ENCODE measurements at places on chromosomes 13 and 19.

DNA sequence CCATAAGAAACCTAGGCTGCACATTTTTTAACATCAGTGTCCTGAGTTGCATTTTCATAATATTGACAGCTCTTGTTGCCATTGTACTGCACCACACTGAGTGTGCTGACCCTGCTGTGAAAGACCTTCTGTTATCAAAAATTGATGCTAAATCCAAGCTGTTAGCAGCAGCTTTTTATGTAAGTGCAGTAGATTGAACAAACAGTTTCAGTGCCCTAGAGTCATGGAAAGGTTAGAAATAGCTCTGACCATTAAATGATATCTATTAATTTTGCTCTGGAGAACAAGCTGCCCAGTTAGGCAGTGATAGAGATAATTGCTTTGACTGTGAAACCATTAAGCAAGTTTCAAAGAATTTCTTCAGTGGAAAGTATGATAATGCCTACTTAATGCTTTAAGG is 1289.2 kb upstream of the PCDH20 start:
- no peak for DNase-seq

GRCh38 chr13:40213779-40214178 is 452.7 kb downstream of the FOXO1 start:
- no peak for DNase-seq

GRCh38 chr13:43266936-43267615 is 243.7 kb downstream of the DNAJC15 start:
- DNase-seq: no peak

DNA sequence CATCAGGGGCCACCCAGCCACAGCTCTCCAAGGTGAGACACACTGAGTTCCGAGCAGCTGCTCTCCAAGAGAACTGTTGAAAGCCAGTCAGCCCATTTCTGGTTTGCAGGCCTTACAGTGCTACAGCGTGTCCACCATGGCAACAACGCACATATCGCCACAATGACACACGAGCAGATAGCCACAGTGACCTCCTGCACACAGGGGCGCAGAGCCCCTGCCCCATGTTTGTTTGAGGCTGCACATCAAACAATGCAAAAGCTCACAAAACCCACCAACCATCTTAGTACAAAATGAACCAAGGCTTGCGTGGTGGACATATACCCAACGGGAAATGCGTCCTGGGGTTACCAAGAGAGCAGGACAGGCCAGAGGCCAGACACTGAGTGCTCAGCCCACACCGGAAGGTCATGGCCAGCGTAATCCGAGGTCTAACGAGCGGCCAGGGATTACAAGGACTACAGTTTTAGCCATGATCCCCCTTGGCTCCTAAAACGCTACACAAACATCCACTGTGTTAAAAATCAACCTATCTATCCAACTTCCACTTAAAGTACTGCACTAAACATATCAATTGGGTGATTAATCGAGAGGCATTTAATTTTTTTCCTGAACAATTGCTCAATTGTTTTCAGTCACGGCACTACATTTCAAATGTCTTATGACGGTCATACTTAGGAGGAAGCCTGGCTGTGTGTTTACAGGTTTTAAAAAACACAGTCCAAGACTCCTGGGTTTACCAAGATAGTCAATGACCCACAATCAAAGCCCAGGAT is 56.0 kb downstream of the STK24 start:
- no peak for DNase-seq

DNA sequence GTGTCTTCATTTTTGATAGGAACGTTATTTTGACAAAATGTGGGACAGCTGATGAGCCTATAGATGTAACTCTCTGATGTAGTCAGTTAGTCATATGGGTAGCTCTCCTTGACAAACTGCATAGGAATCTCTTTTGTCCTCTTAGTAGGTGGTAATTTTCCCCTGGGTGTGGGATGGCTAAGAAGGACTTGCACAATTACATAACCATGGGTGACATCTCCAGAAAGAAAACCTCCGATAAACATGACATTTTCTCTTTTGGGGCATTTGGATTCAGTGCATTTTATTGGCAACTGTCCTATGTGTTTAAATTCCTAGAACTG is 41.8 kb downstream of the IGFL3 start:
- no peak for DNase-seq

- DNase-seq: no peak
Measured at GRCh38 chr13:44244288-44244687, 129.3 kb upstream of the SERP2 start.

DNA sequence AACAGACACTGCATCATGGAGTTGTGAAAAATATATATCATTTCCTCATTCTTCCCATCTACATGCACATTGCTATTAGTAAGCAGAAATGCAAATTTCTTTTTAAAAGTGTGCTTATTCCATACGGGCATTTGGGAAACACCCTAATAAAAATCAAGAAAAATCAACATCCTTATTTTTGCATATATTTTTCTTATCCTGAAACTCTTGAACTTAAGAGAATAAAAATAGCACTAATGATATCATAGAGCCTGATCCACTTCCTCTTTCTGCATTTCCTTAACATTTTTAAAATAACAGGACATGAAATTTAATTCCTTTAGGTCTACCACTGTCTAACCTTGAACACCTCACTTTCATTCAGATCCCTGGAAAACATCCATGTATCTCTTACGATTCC is 123.3 kb downstream of the VWA8 start:
- DNase-seq: no peak

DNA sequence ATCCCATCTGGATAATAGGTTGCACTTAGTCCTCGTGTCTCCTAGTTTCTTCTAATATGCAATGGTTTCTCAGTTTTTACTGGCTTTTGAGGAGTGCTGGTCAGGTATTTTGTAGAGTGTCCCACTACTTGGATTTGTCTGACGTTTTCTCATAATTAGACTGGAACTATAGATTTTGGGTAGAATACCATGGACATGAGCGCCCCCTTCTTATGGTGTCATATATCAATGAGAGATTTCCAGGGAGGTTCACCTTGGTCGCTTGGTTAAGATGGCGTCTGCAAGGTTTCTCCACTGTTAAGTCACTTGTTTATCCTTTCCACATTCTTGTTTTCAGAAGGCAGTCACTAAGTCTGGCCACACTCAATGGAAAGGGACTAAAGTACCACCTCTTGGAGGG is 6.7 kb downstream of the SOHLH2 start:
- DNase-seq: no peak

DNA sequence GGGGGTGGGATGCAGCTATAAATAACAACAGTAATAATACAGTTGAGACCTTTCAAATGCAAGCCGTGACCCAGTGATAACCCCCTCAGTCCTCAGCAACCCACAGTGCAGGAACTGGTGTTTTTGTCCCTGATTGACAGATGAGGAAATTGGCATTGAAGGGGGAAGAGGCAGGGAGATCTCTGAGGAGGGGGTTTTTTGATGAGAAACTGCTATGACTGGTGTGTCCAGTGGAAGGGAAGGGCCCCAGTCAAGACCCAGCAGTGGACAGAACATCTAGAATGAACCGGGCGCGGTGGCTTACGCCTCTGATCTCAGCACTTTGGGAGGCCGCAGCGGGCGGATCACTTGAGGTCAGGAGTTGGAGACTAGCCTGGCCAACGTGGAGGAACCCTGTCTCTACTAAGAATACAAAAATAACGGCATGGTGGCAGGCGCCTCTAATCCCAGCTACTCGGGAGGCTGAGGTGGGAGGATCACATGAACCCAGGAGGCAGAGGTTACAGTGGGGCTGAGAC is 1.9 kb downstream of the MAP1S start:
- DNase-seq: no peak

DNA sequence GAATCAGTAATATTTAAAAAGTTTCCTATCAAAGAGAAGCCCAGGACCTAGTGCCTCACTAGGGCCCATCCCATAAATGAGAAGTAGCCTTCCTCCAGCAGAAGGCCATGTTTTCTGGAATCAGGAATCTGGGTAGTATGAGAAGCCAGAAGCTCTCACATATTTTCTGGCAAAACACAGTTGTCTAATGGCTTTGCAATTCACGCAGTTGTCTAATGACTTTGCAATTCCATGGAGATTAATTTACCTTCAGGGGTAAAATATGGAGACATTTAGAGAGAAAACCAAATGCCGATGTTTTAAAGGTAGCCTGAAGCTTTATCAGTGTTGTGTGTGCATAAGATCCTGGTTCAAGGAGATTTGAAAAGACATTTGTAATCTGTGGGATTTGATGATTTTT is 29.8 kb upstream of the SIAH3 start:
- no peak for DNase-seq

DNA sequence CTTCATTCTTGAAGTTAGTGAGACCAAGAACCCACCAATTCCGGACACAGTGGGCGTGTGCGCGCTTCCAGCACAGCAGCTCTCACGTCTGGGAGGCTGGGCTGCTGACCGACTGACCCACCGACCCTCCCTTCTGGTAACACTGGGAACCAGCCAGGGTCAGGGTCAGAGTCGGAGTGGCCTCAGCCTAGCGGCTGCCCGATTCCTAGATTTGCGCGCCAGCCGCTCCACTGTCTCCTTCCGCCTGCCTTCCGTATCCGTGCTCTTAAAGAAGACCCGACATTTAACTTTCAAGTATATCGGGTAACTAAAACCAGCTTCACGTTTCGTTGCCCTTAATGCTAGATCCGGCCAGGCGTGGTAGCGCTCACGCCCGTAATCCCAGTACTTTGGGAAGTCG is 41.1 kb downstream of the SERP2 start:
- DNase-seq: no peak

- no peak for DNase-seq
Measured at GRCh38 chr13:105135852-105136615, 1399.4 kb downstream of the EFNB2 start.

- DNase-seq: no peak
Measured at GRCh38 chr19:3613818-3614661, 7.4 kb upstream of the TBXA2R start.

DNA sequence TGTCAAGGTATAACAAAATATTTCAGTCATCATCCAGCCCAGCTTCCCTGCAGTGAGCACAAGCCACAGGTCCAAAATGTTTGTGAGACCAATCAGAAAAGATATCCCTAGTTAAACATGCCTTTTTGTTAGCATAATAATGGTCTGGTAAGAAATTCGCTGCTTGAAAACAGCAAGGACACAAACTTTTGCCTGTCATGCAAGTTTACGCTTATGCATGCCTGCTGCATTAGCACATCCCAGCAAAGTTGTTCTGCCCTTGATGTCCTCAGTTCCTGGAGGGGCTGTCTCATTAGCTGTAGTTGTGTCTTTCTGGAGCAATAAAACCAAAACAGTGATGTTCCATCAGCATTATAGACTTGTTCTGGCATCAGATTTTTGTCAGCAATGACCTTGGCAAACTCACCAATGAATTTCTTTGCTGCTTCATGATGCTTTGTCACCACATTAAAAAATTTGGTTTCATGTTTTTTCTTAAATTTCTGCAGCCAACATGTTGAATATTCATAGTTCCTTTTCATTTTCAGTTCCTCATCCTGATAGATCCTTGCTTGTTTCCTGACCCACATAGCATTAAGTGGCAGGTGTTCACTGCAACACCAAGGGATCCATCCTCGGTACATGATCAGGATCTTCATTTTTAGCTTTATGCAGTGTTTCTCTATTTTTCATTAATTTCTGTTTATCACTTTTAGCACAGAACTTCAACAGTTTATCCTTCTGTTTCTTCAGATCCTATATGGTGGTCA is 72.0 kb upstream of the GPR183 start:
- no peak for DNase-seq

- DNase-seq: no peak
Measured at GRCh38 chr13:31631071-31631470, 108.3 kb upstream of the RXFP2 start.

DNA sequence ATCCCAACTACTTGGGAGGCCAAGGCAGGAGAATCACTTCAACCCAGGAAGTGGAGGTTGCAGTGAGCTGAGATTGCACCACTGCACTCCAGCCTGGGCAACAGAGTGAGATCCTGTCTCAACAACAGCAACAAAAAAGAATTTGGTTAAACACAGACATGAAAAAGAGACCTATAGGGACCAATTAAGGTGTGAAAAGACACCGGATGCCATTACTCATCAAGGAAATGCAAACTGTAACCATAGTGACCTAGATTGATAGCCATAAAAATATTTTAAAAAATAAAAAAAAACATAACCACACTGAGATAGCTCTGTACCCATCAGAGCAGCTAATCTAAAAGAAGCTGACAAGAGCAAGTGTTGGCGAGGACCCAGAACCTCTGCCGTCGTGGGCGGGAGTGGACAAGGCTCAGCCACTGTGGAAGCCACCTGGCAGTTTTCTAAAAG is 37.1 kb upstream of the ISYNA1 start:
- peak; percentile 39 for DNase-seq

DNA sequence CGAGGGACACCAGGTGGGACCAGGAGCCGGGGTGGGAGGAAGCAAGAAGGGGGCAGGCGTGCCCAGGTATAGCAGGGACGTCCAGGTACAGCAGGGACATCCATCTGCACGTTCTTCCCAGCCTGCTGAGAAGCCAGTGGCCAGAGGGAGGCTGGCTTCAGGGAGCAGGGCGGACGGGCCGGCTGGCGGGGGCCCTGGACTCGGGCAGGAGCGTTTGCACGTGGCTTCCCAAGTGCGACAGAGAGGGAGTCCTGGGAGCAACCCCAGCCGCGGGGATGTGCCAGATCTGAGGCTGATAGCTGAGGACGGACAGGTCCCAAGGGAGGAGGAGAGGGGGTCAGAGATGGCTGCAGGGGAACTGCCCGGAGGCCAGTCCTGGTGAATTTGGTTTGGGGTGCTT is 36.7 kb downstream of the MYO9B start:
- no peak for DNase-seq

- no peak for DNase-seq
Measured at GRCh38 chr13:98984983-98985382, 7.1 kb upstream of the DOCK9 start.

DNA sequence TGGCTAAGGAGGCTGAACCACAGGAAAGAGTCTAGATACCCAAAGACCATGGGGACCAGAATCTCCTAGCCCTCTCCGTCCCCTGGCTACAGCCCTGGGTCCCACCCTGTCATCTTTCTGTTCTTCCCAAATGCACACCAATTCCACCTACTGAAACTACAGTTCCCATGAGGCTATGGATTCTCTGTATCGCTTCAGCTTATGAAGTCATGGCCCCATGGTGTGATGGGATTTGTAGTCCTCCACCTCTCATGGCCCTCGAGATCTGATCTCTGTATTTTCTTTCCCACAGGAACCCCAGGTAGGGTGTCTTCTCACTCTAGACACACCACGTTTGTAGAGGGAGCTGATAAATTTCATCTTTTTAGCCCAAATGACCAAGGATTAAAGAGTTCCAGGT is 11.8 kb downstream of the PTPRH start:
- DNase-seq: no peak

DNA sequence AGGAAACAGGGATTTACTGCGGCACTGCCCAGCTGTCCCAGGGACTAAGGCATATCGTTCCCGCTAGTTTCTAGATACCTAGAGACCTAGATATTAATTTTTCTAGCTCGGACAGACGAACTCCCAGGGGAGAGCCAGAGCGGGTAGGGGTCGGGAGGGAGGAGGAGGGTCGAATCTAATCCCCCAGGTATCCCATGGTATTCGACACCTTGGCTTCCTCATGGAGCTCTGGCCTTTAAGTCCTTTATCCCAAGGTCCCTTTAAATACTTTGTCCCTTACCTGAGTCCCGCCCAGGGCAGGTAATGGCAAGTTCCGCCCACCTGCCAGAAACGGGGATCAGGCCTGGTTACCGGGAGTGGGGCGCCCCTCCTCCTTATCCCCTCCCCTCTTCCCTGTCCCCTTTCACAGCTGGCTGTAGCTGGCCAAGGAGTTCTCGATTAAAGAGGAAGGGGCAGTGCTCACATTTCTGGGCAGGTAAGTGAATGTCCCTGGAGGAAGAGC is at the start of gene PRRG2:
TSS of gene PRRG2 (plus strand) at position 310 of the 502 bp plus-strand sequence. CDS start 1,904 bp downstream, outside the sequence.
- no peak for DNase-seq
